ENCODE measurements at places on chromosomes 11 and 22.

GRCh38 chr22:31079095-31079642 is 1.9 kb upstream of the SMTN start:
- DNase-seq, result no peak

DNA sequence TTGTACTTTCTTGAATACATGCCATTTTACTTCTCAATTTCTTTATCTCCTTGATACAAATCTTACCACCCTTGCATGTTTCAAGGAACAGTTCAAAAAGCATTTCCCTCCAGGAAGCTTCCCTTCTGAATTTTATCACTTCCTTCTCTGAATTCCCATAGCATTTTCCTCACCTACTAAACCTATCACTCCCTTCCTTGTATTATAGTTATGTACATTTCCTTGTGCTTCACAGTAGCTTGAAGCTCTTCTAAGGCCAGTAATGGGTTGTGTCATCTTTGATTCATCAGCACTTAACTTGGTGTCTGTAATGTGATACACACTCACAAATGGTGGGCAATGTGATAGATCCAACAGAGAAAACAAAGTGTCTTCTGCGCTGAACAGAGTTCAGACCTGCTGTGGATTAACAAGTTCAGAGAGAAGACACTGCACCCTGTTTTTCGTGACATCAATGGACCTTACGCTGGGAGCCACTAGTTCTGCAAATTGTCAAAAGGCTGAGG is 127.5 kb downstream of the CCDC81 start:
- no peak for DNase-seq

- DNase-seq, result no peak
Observed at GRCh38 chr22:33404723-33405122, 346.5 kb upstream of the SYN3 start.

DNA sequence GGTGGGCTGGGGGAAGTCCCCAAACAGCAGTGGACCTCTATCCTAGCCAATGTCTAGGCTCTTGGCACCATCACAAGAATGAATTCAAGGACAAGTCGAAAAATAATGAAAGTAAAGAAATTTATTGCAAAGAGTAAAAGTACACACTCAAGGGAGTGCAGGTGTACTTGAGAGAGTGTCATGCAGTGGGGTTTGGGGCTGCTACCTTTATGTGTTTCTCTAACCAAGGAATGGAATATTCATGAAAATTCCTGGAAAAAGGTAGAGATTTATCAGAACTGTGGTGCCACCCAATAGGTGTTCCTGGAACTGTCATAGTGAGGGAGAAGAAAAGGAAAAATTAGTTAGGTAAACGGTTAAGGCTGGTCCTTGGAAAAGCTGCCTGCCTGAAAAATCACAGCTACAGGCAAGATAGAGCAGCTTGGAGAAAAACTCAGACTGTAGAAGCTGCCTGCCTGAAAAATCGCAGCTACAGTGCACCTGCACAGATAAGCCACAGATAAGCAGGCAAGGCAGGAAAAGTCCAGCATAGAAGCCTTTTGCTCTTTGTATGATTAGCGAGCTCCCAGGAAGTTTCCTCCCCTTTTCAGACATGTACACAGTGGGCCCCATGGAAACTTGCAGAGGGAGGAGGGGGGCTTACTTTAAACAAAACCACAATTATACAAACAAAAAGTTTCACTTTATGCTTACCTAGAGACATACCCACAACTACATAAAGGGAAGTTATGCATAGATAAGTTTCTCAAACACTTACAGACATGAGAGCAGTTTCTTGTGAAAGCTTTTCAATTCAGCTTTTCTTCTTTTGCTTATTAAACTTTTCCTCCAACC is 71.4 kb upstream of the B3GNT6 start:
- no peak for DNase-seq

- DNase-seq, result no peak
Observed at GRCh38 chr22:30881361-30882183, 87.0 kb downstream of the MORC2 start.

GRCh38 chr11:33622806-33623205 is 77.8 kb downstream of the C11orf91 start:
- DNase-seq, result no peak

DNA sequence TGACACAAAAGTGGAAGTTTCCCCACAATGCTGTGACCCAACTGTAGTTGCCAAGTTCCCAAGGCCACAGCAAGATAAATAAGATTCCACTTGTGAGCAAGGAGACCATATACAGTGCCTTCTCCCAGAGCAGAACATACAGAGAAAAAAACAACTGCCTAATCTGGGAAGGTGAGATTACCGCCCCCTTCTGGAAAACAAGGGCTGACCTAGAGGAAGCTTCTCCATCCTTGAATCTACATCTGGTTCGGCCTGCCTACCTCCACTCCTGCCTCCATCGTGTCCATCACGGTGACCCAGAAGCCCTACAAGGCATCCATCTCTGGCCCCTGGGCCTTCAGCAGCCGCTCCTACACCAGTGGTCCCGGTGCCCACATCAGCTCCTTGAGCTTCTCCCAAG is 6.1 kb upstream of the RNASEH2C start:
- no peak for DNase-seq

DNA sequence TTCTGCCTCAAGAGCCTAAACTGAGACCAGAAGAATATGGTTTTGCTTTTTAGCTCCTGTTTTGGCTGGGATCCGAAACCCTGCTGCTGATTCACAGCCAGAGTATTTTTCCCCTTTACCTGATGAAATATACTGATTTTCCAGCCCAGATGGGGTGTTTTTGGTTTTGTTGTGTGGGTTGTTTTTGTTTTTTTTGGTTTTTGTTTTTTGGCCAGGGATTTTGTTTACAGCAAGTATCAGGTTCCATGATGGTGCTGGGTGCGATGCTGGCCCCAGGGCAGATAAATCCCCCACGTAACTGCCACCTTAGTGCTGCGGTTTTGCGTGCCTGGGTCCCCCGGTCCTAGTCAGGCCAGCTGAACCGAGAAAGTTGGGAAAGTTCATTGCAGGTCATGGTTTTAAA is 103.7 kb downstream of the ZBTB16 start:
- DNase-seq, result no peak

DNA sequence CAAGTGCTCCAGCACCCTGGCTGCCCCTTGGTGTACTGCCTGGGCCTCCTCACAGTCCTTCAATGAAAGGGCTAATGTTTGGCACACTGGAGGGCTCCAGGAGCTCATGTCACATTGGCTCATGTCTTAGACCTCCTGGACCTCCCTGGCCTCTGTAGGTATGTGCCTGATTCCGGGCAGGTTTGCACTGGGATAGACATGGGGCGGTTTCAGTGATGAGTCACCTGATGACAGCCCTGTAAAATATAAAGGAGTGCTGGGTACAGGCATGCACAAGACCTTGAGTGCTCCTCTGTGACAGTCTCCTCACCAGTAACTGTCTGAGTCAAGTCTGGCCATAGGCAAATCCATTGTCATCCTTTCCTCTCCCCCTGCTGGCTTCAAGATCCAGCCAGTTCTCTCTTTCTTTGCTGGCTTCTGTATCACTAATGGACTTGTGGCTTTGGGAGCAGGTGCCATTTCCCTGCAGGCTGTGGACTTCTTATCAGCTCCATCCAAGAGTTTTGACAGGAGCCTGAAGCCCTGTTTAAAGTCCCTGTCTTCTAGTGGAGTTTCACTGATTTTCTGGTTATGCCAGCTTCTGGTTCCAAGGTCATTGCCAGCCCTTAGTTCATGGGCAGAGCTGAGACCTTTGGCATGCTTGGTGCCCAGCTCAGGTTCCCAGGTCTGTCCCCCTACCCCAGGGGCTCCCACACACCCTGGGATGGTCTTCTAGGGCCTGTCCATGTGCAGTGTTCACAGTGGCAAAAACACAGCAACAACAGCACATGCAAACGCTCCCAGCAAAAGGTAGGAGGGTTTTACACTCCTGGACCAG is 22.7 kb upstream of the P2RY2 start:
- DNase-seq, result no peak

GRCh38 chr11:9019861-9020260 is 16.1 kb upstream of the NRIP3 start:
- no peak for DNase-seq

DNA sequence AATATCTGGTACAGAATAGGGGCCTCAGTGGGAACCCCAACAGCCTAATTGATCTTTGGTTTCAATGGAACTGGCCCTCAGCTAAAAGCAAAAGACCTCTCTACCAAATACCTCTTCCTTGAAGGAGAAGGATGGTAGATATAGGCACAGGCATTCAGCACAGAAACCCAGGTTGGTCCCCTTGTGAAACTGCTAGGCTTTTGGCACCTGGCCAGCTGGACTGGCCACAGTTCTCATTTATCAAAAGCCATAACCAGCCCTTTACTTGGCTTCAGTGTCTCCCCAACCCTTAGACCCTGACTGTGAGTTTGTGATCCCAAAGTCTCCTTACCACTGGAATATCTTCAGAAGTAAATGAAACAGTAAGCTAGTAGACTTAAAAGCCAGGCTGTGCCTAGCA is 152.9 kb downstream of the TENM4 start:
- DNase-seq, result no peak

GRCh38 chr11:20397281-20397680 is 9.8 kb downstream of the PRMT3 start:
- no peak for DNase-seq

GRCh38 chr11:444396-445144 is 2.8 kb upstream of the ANO9 start:
- DNase-seq, result no peak

- no peak for DNase-seq
Observed at GRCh38 chr11:65576867-65577755, 1.3 kb downstream of the EHBP1L1 start.

- DNase-seq, result no peak
Observed at GRCh38 chr11:106848526-106848925, 169.8 kb downstream of the GUCY1A2 start.

DNA sequence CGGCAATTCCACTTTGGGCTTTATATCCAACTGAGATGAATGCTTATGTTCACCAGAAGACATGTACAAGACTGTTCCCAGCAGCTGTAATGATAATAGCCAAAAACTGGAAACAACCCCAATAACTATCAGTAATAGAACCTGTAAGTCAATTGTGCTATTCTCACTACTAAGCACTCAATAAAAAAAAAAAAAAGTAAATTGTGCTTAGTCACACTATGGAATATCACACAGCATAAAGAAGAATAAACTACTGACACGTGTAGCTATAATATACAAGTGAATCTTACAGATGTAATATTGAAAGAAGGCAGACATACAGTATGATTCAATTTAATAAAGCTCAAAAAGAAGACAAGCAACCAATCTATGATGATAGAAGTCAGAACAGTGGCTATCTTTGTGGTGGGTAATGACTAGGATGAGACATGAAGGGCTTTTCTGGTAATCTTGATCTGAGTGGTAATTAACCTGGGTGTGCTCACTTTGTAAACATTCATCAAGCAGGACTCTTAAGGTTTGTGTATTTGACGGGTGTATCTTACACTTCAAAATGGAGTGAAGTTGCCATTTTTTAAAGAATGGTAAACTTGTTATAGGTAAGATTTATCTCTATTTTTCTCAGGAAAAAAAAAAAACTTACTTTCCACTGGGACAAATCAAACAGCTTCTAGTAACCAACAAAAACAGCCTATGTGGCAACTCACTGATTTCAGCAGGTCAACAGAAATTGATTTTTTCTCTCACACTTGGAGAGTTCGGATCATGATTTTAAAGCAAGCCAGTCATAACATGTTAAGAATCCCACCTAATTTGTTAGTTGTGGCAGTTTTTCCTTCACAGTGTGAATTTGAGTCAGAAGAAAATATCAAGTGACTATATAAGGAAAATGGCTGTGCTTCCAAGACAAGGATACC is 84.2 kb downstream of the CCDC83 start:
- no peak for DNase-seq

GRCh38 chr11:92702037-92702804 is 267.2 kb upstream of the MTNR1B start:
- no peak for DNase-seq

- no peak for DNase-seq
Observed at GRCh38 chr11:128860571-128861361, 6.3 kb downstream of the KCNJ1 start.

DNA sequence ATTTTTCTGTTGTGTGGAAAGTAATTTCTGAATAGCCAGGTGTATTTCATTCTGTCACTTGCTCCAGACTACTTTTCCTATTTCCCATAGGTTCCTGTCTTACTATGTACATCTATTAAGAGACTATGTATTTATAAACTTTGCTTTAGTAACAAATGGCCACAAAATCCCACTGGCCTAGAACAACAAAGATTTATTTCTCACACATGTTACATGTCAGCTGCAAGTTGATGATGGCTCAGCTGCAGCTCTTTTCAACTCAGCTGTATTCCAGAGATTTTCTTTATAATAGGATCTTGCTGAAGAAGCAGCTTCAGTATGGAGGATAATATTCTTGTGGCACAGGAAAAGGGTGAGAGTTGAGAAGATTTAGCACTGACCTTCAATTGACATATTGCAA is 539.6 kb upstream of the LRRC4C start:
- DNase-seq, result no peak

GRCh38 chr11:101718402-101718801 is 134.6 kb upstream of the TRPC6 start:
- DNase-seq, result no peak

GRCh38 chr11:126573325-126573978 is 218.0 kb downstream of the ST3GAL4 start:
- no peak for DNase-seq
